ENCODE measurements at places on chromosomes 3 and 15.

DNA sequence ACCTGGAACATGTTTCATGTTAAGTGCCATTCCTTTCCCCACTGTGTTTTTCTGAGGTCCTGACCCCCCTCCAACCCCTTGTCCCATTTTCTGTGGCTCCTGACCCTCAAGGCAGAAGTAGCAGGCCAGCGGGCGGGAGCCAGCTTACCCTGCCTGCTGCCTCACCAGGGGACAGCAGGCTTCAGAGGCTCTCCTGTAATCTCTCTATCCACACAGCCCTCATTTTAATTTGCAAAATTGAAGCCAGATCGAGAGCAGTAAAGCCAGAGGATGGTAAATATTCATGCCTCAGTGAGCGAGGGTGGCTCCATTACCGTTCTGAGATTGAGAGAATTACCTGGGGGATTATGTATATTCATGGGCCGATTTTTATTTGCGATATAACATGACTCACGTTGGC lies 147.6 kb downstream of the DNAJB8 start:
- no peaks in the 10 kb centered on the region for H3K4me1 ChIP-seq
- no peak for DNase-seq
- H3K27ac ChIP-seq = no peak overlapping the region
- H3K27me3 ChIP-seq = no peaks in the 10 kb centered on the region
- H3K4me3 ChIP-seq = no peak overlapping the region

GRCh38 chr3:158649791-158650190 lies 5.5 kb downstream of the GFM1 start:
- peaks cover 11% of the 10 kb centered on the region for H3K4me1 ChIP-seq
- no peak overlapping the region for H3K27ac ChIP-seq
- DNase-seq = no peak

DNA sequence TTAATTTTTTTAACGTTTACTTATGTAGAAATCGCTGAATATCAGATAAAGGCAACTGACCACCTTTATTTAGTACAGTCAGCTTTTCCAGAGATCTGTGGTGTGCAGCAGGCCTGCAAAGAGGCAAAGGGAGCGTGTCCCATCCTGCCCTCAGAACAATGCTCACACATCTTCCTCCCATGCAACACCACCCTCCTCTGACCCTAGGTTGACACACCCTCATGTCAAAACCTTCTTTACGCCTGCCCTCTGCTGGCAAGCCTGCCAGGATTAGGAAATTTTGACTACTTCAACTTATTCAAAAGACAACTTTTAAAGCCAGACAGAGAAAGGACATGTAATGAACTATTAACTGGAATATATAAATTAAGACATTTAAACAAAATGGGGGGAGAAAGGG lies 513.7 kb downstream of the FOXP1 start:
- H3K36me3 ChIP-seq = peaks cover 21% of the 10 kb centered on the region
- peak overlapping the region; percentile 20 for H3K4me3 ChIP-seq
- peaks cover 51% of the 10 kb centered on the region for H3K4me1 ChIP-seq
- no peaks in the 10 kb centered on the region for H3K27me3 ChIP-seq
- peak overlapping the region; percentile 21 for H3K27ac ChIP-seq
- peak; percentile 42 for DNase-seq

- no peak overlapping the region for H3K4me3 ChIP-seq
- H3K27me3 ChIP-seq = no peaks in the 10 kb centered on the region
- no peak for DNase-seq
- H3K27ac ChIP-seq = no peak overlapping the region
- no peaks in the 10 kb centered on the region for H3K4me1 ChIP-seq
Measured at GRCh38 chr15:71508081-71508682, 302.2 kb upstream of the NR2E3 start.

GRCh38 chr15:48898032-48898431 lies 20.1 kb downstream of the EID1 start:
- H3K27ac ChIP-seq = no peak overlapping the region
- no peak overlapping the region for H3K4me3 ChIP-seq
- no peaks in the 10 kb centered on the region for H3K4me1 ChIP-seq
- H3K27me3 ChIP-seq = peaks cover 34% of the 10 kb centered on the region
- H3K36me3 ChIP-seq = no peaks in the 10 kb centered on the region

GRCh38 chr3:141556034-141556433 lies 69.2 kb downstream of the RASA2 start:
- no peak for DNase-seq
- no peaks in the 10 kb centered on the region for H3K27me3 ChIP-seq
- no peak overlapping the region for H3K4me3 ChIP-seq

DNA sequence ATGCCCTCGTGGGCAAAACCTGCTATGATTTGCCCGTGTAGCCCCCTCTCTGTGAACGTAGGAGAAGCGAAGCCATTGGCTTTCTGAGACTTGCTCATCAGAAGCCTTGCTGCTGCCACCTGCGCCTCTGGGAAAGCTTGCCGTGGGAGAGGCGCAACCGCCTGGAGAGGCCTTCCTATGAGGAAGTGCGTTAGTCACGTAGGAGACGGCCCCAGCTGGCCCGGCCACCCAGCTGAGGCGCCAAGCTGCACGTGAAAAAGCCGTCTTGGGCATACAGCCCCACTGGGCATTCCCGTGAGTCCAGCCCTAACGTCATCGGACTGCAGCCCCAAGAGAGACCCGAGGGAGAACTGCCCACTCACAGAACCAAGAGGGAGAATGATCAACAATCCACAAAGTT lies 49.1 kb upstream of the TJP1 start:
- no peaks in the 10 kb centered on the region for H3K4me1 ChIP-seq
- H3K27ac ChIP-seq = no peak overlapping the region
- peaks cover 7% of the 10 kb centered on the region for H3K27me3 ChIP-seq
- H3K36me3 ChIP-seq = no peaks in the 10 kb centered on the region
- DNase-seq = no peak
- H3K4me3 ChIP-seq = no peak overlapping the region

DNA sequence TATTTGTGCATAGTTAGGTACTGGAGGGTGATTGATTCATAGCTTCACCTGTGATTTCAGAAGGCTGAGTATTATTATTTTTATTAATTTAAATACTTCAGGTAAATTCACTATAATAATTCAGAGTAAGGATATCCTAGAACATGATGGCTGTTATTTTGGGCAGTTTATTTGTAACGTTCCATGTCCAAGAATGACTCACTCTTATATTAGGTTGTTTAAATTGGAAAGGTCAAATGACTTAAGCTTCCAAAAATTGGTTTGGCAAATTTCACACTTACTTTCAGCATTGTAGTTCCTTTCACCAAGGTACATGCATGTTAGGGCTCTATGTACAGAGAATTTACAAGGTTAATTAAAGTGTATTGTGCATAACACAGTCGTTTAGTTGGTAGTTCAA lies 120.2 kb downstream of the EPHA3 start:
- H3K4me1 ChIP-seq = no peaks in the 10 kb centered on the region
- no peak overlapping the region for H3K4me3 ChIP-seq
- no peaks in the 10 kb centered on the region for H3K27me3 ChIP-seq
- no peak for DNase-seq
- no peak overlapping the region for H3K27ac ChIP-seq
- H3K36me3 ChIP-seq = no peaks in the 10 kb centered on the region

GRCh38 chr3:47082519-47082918 lies 81.4 kb downstream of the SETD2 start:
- no peaks in the 10 kb centered on the region for H3K27me3 ChIP-seq
- H3K27ac ChIP-seq = peak overlapping the region; percentile 1
- DNase-seq = no peak
- H3K4me3 ChIP-seq = no peak overlapping the region

DNA sequence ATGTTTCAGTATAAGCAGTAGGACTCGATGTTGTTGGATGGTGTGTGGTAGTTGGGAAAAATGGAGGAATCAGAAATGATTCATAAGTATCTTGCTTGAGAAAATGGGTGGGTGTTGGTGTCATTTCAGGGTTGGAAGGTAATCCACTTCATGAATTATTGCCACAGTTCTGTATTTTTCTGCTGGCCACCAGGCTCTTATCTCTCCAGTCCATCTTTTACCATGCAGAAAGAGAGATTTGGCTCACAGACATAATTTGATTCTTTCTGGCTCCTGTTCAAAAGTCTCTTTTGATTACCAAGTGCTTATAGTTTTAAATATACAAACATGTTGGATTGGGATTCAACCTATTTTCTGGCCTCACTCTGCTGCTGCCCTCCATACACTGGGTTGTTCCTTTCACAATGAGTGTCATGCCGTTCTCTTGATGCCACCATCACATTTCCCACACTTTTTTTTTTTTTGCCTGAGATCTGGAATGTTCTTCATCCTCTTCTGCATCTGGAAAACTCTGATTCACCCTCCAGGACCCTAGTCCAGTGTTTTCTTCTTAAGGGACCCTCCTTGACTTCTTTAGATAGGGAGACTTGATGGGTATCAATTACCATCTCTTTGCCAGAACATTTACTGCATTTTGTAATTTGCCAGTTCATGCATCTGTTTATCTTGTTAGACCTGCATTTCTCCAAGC lies 69.4 kb upstream of the GAP43 start:
- no peaks in the 10 kb centered on the region for H3K36me3 ChIP-seq
- no peak overlapping the region for H3K27ac ChIP-seq
- DNase-seq = no peak
- no peak overlapping the region for H3K4me3 ChIP-seq
- no peaks in the 10 kb centered on the region for H3K4me1 ChIP-seq
- H3K27me3 ChIP-seq = peaks cover 28% of the 10 kb centered on the region

- H3K4me3 ChIP-seq = no peak overlapping the region
- H3K4me1 ChIP-seq = no peaks in the 10 kb centered on the region
- H3K36me3 ChIP-seq = no peaks in the 10 kb centered on the region
- no peaks in the 10 kb centered on the region for H3K27me3 ChIP-seq
Measured at GRCh38 chr15:53837263-53837662, 77.8 kb upstream of the WDR72 start.

- H3K4me3 ChIP-seq = no peak overlapping the region
- no peak overlapping the region for H3K27ac ChIP-seq
- H3K36me3 ChIP-seq = no peaks in the 10 kb centered on the region
- no peaks in the 10 kb centered on the region for H3K27me3 ChIP-seq
Measured at GRCh38 chr3:81295906-81296577, 465.4 kb downstream of the GBE1 start.

DNA sequence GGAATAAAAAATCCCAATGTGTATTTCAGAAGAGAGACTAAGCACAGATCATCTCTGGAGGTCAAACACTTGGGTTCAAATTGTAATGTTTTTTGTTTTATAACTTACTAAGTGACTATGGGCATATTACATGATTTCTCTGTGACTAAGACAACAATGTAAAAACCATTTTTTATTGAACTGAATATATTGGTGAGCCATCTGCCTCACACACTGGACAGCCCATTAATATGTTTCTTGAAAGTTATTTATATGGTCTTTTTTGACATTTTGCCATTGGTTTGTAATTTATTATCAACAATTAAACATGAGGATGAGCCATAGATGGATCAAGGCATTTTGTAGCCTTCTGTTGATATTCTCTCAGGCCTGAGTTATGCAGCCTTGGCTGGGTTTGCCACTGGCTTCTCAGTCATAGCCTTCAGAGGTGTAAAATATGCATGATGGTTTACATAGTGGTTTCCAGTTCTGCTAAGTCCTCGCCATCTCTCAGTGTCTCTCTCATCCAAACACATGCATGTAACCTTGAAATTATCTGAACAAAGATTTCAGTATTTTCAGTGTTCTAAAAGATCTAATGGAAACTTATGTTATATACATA lies 997.2 kb downstream of the DIPK2A start:
- no peak for DNase-seq
- no peaks in the 10 kb centered on the region for H3K27me3 ChIP-seq
- no peak overlapping the region for H3K4me3 ChIP-seq

Measured in stimulated activated naive B cell treated with anti-CD40 and anti-IgM and Interleukin-4, amounts not matched to agents 10 μg/mL and 1 μg/mL and 100 μg/mL, for 72 hours (primary cell).